Activated naive CD8-positive, alpha-beta T cell treated with anti-CD3 and anti-CD28 coated beads, Interleukin-2, amount 50 U/mL, for 24 hours (primary cell): ENCODE measurements at places on chromosomes 1 and 21.

- DNase-seq, result no peak
These were observed 548 bp downstream of the B3GALT5 start for GRCh38 chr21:39613041-39613934.

- no peak for DNase-seq
These were observed 16.1 kb downstream of the NAV1 start for GRCh38 chr1:201554789-201555592.

DNA sequence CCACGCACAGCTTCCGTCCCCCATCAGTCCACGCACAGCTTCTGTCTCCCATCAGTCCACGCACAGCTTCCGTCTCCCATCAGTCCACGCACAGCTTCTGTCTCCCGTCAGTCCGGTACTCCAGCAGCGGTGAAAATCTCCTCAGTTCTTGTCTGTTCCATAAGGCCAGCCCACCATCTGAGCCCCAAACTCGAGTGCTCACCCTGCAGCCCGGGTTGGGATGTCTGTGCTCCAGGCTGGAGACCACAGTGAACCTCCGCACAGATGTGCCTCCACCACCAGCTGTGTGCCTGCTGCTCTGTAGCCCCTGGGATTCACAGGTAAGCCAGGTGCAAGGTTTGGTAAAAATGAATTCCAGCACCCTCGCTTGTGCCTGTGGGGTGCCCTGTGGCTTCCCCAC lies 258.6 kb downstream of the NPHP4 start:
- DNase-seq, result no peak

GRCh38 chr1:22090867-22091266 lies 38.4 kb downstream of the CDC42 start:
- no peak for DNase-seq

- DNase-seq, result no peak
These were observed 60.8 kb downstream of the NGF start for GRCh38 chr1:115277276-115277675.

- DNase-seq, result peak; percentile 26
These were observed 1561.5 kb downstream of the MRPL39 start for GRCh38 chr21:24045775-24046215.

DNA sequence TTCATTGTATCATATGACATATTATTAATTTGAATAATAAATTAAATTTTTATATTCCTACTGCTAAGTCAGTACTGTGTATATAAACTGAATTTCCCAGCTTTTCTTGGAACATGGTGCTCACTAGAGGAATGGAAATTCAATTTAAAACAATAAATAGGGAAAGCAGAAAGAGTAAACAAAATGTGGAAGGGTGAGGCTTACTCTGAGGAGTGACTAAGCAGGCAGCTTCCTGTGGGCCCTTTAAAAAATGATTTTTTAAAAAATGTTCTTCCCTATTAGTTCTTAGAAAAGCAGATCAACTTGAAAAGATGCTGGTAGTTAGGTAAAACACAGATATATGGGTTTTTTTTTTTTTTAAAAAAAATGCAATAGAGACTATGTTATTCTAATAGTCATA lies 49.5 kb upstream of the S1PR1 start:
- DNase-seq, result no peak

DNA sequence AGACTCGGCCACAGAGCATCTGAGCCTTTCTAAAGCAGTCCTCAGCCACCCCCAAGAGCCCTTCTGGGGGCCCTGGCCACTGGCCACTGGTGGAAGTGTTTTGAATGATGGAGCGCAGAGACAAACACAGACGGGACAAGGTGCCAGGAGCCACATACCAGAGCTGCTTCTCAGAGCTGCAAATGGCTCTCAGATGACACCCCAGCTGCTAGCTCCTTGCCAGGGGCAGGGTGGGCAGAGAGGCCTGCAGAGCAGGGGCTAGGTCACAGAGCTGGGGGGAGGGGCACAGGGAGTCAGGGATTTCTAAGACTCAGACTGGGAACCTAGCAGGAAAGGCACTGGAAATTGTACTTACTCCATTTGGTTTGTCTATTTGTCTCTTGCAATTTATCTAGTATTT lies 30.4 kb downstream of the KCNN3 start:
- DNase-seq, result no peak

DNA sequence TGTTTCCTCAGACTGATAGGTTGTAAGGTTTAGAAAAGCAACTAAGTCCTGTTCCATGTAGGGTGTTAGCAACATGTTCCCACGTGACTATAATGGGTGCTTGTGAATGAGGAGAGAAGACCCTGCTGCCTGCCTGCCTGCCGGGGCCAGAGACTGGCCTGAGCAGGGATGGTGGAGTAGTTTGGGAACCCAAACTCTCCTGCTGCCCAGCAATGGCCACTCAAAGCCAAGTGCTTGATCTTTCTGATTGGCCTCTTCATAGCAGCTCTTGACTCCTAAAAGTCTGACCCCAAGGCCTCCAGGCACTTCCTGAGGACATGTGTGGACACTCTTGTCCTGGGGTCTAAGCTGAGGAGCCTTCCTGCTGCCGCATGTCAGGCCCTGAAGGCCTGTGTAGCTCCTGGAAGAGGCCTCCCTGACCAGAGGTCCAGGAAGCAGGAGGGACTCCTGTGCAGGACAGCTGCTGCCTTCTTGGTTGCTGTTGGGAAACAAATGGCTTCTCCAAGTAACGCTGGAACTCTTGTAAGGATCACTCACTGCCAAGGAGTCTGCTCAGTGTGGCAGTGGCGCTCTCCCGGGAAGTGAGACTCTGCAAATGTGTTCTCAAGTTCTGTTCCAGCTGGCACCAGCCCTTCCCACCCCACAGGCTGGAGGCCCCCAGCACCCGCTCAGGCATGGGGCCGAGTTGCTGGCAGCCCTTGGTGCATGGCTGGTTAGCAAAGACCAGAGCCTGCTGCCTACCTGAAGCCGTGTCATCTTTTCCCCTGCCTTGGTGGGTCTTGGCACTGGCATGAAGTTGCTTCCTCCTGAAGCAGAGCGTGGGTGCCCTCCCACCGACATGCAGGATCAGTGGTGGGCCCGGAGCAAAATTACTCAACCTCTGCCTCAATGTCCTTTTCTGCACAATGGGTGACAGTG lies 35.5 kb downstream of the MAN1C1 start:
- DNase-seq, result no peak

- no peak for DNase-seq
These were observed 17.4 kb downstream of the MIGA1 start for GRCh38 chr1:77796695-77797405.

- no peak for DNase-seq
These were observed 56.3 kb upstream of the MAP10 start for GRCh38 chr1:232748910-232749368.

DNA sequence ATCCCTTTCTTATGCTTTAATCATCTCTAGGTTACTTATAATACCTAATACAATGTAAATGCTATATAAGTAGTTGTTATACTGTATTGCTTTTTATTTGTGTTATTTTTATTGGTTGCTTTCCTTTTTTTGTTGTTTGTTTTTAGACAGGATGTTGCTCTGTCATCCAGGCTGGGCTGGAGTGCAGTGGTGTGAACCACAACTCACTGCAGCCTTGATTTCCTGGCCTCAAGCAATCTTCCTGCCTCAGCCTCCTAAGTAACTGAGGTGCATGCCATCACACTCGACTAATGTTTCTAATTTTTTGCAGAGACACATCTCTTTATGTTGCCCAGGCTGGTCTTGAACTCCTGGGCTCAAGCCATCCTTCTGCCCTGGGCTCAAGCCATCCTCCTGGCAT lies 26.9 kb downstream of the KRTAP19-8 start:
- no peak for DNase-seq

DNA sequence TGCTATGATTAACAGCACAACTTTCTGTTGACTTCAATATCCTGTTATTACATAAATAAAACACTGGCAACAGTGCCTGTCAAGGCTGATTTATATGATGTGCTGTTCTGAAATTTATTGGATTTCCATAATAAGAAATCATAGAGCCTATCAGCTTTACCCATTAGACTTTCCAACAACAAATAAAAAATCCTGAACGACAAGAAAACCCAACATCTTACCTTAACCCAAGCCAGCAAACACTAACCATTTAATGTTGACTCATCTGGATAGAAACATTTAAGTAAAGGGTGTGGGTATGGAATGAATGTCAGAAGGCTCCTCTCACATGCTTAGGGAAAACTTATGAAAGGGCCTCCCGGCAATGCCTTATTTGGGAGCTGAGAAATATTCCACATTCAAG lies 165.1 kb downstream of the SLC45A1 start:
- no peak for DNase-seq

DNA sequence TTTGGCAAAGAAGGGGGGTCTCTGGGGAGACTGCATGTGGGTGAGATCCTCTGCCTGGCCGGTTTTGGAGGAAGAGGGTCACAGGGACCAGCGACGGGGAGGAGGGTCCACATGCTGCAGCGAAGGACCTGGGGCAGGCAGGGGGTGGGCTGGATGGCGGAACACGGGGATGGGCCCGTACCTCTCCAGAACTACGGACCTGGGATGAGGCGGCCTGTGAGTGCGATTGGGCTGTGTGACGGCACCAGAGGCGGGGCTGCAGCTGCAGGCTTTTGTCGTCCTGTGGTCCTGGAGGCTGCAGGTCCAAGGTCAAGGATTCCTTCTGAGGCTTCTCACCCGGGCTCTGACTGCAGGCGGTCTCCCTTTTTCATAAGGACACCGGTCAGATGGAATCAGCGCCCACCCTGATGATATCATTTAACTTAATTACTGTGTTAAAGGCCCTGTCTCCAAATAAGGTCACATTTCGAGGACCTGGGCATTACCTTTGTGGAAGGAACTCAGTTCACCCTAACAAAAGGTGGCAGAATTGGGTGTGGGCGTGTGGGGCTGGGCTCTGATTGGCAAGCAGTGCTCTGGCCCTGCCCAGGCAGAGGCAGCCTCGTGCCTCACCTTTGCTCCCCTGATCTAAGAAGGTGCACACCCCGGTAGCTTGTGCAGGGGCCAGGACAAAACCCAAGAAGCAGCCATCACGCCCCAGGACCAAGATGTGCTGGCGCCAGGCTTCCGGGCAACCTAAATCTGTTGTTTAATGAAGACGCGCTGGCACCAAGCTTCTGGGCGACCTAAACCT lies 60.0 kb upstream of the TRAPPC10 start:
- DNase-seq, result no peak

DNA sequence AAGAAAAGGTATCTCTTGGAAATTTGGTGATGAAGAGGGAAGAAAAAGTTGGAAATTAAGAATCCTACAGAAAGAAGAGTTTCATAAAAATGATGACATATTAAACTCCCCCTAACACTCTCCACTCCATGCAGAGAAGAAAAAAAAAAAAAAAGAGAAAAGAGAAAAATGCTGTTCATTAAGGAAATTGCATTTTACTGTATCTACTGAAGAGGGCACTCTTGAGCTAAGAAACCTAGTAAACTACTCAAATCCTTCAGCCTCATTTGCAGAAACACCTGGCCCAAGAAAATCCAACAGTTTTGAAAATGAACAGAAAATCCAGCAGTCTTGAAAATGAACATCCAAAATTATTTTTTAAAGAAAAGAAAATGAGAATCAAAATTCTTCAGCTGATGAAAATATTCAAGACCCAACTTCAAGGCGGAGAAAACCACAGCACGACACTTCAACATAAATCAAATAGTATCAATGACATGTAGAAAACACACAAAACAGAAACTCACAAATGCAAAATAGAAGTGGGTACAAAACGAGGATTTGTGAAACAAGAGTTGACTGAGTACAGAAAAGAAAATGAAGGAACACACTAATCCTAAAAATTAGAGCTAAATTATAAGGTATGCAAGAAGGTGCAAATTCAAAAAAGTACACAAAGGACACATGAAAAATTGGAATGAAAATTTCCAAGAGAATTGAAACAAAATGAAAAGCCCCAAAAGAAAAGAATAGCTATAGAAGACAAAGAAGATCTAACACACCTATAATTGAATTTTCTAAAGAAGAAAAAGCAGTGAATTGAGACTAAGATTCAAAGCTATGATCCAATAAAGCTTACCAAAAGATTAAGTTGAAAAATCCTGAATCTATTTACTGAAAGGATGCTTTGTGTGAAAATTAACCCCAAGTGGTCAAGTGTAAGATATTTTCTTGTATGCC lies 73.2 kb upstream of the DNAJC6 start:
- DNase-seq, result no peak

DNA sequence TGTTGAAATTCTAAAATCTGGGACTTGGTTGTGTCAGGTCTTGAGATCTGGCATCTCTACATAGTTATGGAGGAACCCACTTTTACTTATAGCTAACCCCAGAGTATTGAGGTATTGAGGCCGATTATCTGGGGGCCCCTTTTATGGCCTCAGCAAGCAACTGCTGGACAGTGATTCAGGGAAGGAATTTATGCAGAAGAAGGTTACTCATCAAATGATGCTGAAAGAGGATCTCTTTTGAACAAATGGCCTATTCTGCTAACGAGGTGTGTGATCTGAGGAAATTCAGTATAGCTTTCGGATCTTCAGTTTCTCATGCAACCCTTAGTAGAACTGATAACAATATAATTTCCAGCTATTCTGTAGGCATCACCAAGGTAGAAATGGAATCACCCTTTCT lies 239.9 kb downstream of the PAPPA2 start:
- no peak for DNase-seq

GRCh38 chr1:150613061-150613920 lies 16.1 kb downstream of the ENSA start:
- peak; percentile 57 for DNase-seq

- no peak for DNase-seq
These were observed 12.0 kb upstream of the A3GALT2 start for GRCh38 chr1:33332881-33333280.

DNA sequence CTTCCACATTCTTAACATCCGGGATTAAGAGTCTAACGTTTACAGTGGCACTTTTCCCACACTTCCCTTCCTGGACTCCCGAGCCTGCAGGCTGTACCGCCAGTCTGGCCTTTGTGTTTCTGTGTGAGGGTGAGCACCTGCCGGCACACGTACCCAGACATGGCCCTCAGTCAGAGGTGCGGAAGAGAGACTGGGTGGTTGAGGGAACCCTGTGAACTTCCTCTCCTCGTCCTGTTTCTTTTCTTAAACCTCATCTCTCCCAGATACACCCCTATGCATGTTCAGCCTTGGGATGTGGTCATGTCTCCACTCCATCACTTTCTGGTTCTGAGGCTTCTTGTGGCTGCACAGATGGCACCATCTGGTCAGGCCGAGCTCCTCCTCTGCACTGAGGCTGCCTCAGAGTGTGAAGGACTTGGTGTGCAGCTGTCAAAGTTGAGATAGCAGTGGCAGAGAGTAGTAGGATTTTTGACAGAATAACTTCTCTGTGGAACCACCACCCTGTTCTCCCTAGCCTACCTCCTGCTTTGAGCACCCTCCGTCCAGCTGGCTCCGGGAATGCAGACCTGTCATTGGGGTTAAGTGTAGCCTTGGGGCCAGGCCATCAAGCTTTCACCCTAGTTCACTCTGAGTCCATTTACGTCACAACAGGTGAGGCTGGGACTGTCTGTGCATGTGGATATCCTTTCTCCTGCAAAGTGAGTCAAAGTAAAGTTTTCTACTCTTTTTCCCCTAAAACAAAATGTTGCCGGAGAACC lies 31.4 kb downstream of the VASH2 start:
- DNase-seq, result no peak

GRCh38 chr1:186002406-186002805 lies 268.2 kb downstream of the HMCN1 start:
- DNase-seq, result no peak

- no peak for DNase-seq
These were observed 79.4 kb downstream of the ERICH3 start for GRCh38 chr1:74593887-74594866.
